Prostate gland (tissue), 2 donors: ENCODE measurements at places on chromosomes 7 and 10. TPM values are rescaled to one million over a fixed set of nuclear protein-coding genes. Genes with fewer than 3 reads are reported as not detected.

GRCh38 chr10:101331956-101332355 lies 22.0 kb upstream of the BTRC start:
- no peak overlapping the region for H3K4me3 ChIP-seq
- H3K27ac ChIP-seq = no peak overlapping the region
- no peaks in the 10 kb centered on the region for H3K4me1 ChIP-seq

- H3K4me1 ChIP-seq = no peaks in the 10 kb centered on the region
- no peak overlapping the region for H3K27ac ChIP-seq
- DNase-seq = no peak
- H3K4me3 ChIP-seq = no peak overlapping the region
- no peaks in the 10 kb centered on the region for H3K36me3 ChIP-seq
These were observed 380.9 kb downstream of the LRRTM3 start for GRCh38 chr10:67306588-67307205.

Gene BBIP1
- total RNA-seq = 20.9 TPM

DNA sequence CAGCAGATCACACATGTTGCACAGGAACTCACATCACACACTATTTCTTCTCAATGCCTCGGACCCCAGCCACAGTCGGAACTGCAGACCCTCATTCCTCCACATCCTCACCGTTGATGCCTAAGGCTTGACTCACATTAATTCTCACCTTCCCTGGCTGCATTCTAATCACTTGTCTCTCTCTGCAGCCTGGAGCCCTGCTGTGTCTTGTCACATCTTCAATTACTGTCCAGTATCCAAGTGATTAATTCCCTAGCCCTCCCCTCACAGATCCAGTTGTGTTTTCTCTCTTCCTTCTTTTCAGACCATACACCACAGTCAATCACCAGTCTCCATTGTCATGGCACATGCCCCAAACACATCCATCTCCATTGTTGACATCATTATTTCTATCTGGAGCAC lies 592.4 kb upstream of the IGFBP3 start:
- H3K27me3 ChIP-seq = no peaks in the 10 kb centered on the region
- no peak for DNase-seq

GRCh38 chr7:92848851-92849250 lies 12.5 kb upstream of the CDK6 start:
- no peak for DNase-seq
- no peaks in the 10 kb centered on the region for H3K36me3 ChIP-seq
- H3K4me1 ChIP-seq = no peaks in the 10 kb centered on the region
- no peaks in the 10 kb centered on the region for H3K27me3 ChIP-seq
- H3K4me3 ChIP-seq = no peak overlapping the region

GRCh38 chr10:52106899-52107298 lies 207.2 kb upstream of the DKK1 start:
- H3K4me3 ChIP-seq = no peak overlapping the region
- no peak for DNase-seq
- no peak overlapping the region for H3K27ac ChIP-seq
- H3K27me3 ChIP-seq = no peaks in the 10 kb centered on the region
- H3K4me1 ChIP-seq = no peaks in the 10 kb centered on the region
- H3K36me3 ChIP-seq = no peaks in the 10 kb centered on the region

Gene BTBD16
- total RNA-seq = 0.62 TPM

DNA sequence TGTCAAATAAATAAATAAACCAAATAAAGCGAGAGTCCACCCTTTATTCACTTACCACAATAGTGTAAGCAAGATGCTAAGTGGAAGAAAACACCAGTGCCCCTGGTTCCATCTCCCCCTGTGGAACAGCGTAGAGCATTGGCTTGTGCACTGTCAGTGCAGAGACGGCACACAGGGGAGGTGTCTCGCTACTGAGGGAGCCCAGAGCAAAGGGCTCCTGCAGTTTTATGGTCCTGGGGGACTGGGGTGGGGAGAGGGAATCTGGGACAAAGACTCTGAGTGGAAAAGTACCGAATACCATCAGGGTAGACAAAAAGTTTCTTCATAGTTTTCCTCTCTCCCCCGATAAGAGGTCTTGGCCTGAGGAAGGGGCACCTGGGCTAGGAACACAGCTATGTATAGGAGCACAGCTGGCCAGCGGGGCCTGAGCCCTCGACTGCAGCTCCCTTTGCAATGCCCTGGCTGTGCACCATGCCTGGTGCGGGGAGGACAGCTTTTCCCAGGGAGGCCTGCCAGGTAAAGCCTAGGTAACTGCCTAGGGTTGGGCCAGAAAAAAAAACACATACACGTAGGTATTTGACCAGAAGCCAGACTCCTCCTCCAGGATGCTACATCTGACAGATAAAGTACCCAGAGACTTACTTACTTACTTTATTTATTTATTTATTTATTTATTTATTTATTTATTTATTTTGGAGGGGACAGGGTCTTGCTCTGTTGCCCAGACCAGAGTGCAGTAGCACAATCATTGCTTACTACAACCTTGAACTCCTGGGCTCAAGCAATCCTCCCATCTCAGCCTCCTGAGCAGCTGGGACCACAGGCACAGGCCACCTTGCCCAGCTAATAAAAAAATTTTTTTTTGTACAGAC lies 88.8 kb upstream of the KIF5B start:
- no peaks in the 10 kb centered on the region for H3K4me1 ChIP-seq
- peak; percentile 10 for DNase-seq
- no peaks in the 10 kb centered on the region for H3K36me3 ChIP-seq

Gene PAPOLB
- total RNA-seq = 4.7 TPM

Gene FAM25A
- not detected for total RNA-seq

Gene GALNT11
- 50.3 TPM for total RNA-seq

- H3K27ac ChIP-seq = no peak overlapping the region
- no peaks in the 10 kb centered on the region for H3K27me3 ChIP-seq
- H3K4me1 ChIP-seq = no peaks in the 10 kb centered on the region
These were observed 15.6 kb upstream of the PBLD start for GRCh38 chr10:68348265-68348741.

Gene KIAA1549
- total RNA-seq = 3.7 TPM

DNA sequence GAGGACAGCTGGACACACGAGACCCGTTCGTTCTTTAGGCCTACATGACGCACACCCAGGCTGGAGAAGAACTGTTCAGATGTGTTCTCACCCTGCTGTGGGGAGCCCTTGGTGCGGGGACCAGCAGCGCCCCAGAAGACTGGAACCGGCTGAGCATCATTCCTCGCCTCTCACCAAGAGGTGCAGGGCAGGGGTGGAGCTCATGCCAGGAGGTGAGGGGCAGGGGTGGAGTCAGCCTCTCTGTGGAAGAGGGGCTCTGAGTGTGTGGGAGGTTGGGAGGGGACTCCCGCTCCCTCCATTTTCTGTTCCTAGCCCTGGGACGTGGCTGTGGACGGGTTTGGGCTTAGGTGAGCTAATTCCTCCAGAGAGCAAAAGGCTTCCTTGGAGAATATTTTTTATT lies 66.0 kb upstream of the SHH start:
- H3K4me1 ChIP-seq = no peaks in the 10 kb centered on the region
- H3K4me3 ChIP-seq = no peak overlapping the region
- no peak for DNase-seq
- H3K27ac ChIP-seq = no peak overlapping the region

Gene ZNF467
- total RNA-seq = 7.9 TPM

DNA sequence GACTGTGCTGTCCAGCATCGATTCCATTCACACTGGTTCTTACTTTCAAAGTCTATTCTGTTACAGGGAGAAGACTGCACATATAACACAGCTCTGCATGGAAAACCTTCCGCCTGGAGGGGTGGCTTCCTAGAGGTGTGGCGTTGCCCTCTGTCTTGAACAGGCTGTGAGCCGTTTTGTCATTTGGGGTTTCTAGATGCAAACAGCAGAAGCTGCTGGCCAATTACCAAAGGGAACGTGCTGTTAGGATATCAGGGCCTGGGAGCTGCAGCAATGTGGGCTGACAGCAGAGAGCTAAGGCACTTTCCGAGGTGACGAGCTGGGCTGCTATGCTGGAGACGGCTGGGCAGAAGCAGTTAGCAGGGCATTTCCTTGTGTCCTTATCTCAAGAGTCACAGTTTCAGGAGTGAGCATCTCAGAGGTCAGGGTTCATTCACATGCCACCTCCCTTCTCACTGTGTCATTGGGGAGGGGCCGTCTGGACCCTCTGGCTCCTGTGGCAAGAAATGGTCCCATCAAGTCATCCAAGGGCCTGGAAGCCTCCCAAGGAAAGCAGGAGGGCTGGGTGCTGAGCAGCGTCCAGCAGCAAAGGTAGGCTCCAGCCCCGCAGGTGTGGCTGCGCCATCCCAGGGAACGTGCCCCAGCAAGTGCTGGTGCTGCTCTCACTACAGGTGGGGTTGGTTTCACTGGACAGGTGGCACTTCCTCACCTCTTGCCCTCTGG lies 106.5 kb downstream of the WDR37 start:
- no peaks in the 10 kb centered on the region for H3K36me3 ChIP-seq
- H3K27ac ChIP-seq = no peak overlapping the region
- no peak overlapping the region for H3K4me3 ChIP-seq
- DNase-seq = no peak
- no peaks in the 10 kb centered on the region for H3K4me1 ChIP-seq

Gene SORCS1
- 0.23 TPM for total RNA-seq

Gene ABCB4
- total RNA-seq = 0.05 TPM

GRCh38 chr7:42932811-42933591 lies 825 bp downstream of the MRPL32 start:
- no peaks in the 10 kb centered on the region for H3K27me3 ChIP-seq
- H3K36me3 ChIP-seq = no peaks in the 10 kb centered on the region
- peaks cover 6% of the 10 kb centered on the region for H3K4me1 ChIP-seq

- no peak for DNase-seq
- no peak overlapping the region for H3K27ac ChIP-seq
- H3K4me3 ChIP-seq = no peak overlapping the region
- no peaks in the 10 kb centered on the region for H3K4me1 ChIP-seq
- H3K36me3 ChIP-seq = no peaks in the 10 kb centered on the region
These were observed 52.8 kb downstream of the ARHGAP22 start for GRCh38 chr10:48551861-48552591.

GRCh38 chr10:6299234-6299633 lies 96.5 kb downstream of the PFKFB3 start:
- no peak overlapping the region for H3K27ac ChIP-seq
- no peaks in the 10 kb centered on the region for H3K27me3 ChIP-seq
- no peak overlapping the region for H3K4me3 ChIP-seq
- H3K4me1 ChIP-seq = no peaks in the 10 kb centered on the region
- H3K36me3 ChIP-seq = no peaks in the 10 kb centered on the region

GRCh38 chr7:50229964-50230363 lies 74.6 kb upstream of the IKZF1 start:
- no peaks in the 10 kb centered on the region for H3K27me3 ChIP-seq
- H3K27ac ChIP-seq = no peak overlapping the region
- no peak for DNase-seq
- H3K36me3 ChIP-seq = no peaks in the 10 kb centered on the region
- no peaks in the 10 kb centered on the region for H3K4me1 ChIP-seq

Gene HOXA13
- 50.4 TPM for total RNA-seq

Gene ZNF804B
- total RNA-seq = 0.05 TPM

GRCh38 chr7:134778941-134779740 lies at the start of gene CALD1:
TSS of gene CALD1 (plus strand) at chr7:134779634. CDS start at chr7:134867734, 88,100 bp downstream.
- DNase-seq = peak; percentile 91
- peak within 1 kb of the TSS; percentile 40 for H3K4me3 ChIP-seq
- H3K36me3 ChIP-seq = no peaks in the 10 kb centered on the region
- H3K27me3 ChIP-seq = no peaks in the 10 kb centered on the region
- peak within 1 kb of the TSS; percentile 88 for H3K27ac ChIP-seq

- H3K4me3 ChIP-seq = no peak overlapping the region
- no peaks in the 10 kb centered on the region for H3K27me3 ChIP-seq
- H3K27ac ChIP-seq = no peak overlapping the region
- no peak for DNase-seq
- no peaks in the 10 kb centered on the region for H3K4me1 ChIP-seq
These were observed 483.0 kb downstream of the MAGI2 start for GRCh38 chr7:78970440-78970916.

Gene MYOF
- total RNA-seq = 84.4 TPM

Gene FAM221A
- 30.8 TPM for total RNA-seq

GRCh38 chr7:42392826-42393225 lies 155.8 kb upstream of the GLI3 start:
- H3K4me3 ChIP-seq = no peak overlapping the region
- no peaks in the 10 kb centered on the region for H3K27me3 ChIP-seq
- no peak for DNase-seq
- no peaks in the 10 kb centered on the region for H3K36me3 ChIP-seq
- no peaks in the 10 kb centered on the region for H3K4me1 ChIP-seq

DNA sequence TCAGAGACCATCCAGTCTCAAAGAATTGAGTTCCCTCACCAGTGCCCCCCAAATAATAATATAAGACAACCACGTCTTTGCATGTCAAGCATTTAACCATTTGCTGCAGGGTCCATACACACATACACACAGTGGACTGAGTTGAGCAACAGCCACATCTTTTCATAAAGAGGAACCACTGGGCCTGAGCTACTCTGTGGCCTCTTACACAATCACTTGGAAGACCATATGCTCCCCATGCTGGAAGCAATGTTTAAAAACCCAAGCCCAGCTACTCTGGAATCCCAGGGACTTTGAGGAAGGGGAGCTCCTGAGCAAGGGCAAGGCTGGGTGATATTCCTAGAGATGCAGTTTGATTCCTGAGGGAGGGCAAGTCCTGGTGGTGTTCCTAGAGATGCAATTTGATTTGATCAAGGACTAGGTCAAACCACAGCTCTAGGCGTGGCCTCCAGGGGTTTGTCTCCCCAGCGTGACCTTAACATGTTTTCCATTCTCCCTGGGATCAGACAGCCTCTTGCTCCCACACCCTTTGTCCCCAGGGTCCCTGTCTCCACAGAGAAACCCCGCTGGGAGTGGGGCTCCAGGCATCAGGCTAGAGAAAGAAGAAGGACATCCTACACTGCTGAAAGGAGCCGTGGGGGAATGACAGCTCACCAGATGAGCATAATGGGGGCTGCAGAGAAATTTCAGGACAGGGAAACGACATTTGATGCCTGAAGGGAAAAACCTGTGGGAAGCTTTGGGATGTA lies 376.2 kb upstream of the MGMT start:
- no peaks in the 10 kb centered on the region for H3K4me1 ChIP-seq
- no peak overlapping the region for H3K27ac ChIP-seq
- H3K4me3 ChIP-seq = no peak overlapping the region
- no peak for DNase-seq
- no peaks in the 10 kb centered on the region for H3K27me3 ChIP-seq
- H3K36me3 ChIP-seq = no peaks in the 10 kb centered on the region

DNA sequence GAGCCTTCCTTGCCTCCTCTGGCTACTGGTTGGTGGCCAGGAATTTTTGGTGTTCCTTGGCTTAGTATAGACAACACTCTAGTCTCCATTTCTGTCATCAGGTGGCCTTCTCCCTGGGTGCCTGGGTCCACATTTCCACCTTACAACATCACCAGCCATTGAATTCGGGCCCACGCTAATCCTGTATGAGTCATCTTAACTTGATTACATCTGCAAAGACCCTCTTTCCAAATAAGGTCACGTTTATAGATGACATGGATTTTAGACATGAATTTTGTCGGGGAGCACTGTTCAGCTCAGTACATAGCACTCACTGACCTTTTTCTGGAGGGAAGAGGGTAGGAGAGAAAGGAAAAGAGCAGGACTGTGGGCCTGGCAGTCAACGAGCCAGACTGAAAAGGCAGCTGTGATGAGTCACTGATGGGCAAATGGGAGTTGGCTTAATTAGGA lies 39.4 kb downstream of the MMRN2 start:
- no peaks in the 10 kb centered on the region for H3K36me3 ChIP-seq
- no peaks in the 10 kb centered on the region for H3K4me1 ChIP-seq
- H3K27me3 ChIP-seq = no peaks in the 10 kb centered on the region

DNA sequence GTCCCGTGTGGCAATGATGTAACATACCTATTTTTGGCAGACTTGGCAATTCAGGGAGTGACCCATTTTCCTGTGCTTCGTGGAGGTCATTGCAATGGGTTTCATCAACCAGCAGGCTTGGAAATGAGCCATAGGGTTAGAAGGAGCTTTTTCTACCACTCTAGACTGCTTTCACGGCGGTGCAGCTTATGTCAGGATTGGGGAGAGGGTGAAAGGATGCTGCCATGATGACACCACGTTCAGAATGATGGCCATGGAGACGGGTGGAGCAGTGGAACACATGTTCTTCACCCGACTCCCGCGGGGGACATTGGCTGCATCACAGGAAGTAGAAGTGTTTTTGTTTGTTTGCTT lies 220.2 kb downstream of the EMX2 start:
- no peaks in the 10 kb centered on the region for H3K4me1 ChIP-seq
- peaks cover 3% of the 10 kb centered on the region for H3K27me3 ChIP-seq
- no peak overlapping the region for H3K27ac ChIP-seq
- no peak for DNase-seq
